ENCODE measurements at places on chromosomes 12 and 14. TPM values are rescaled to one million over a fixed set of nuclear protein-coding genes. Genes with fewer than 3 reads are reported as not detected.

The NXPH4 gene
- total RNA-seq = 3.4 TPM

- DNase-seq = no peak
Observed at GRCh38 chr14:34369648-34370030, 92.4 kb downstream of the SPTSSA start.

DNA sequence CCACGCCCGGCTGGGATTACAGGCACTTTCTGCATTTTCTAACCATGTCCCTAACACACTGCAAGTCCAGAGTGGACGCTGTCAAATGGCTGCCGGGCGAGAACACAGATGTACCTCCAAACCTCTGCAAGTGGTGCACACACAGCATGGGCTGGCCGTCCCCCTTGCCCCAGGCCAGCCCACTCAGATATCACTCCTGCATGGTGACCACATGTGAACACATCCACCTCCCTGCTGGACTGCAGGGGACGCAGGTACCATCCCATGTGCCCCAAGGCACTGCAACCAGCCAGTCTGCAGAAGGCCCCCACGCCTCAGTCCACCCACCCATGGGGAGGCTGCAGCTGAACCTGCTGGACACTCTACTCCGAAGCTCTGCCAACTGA, 14.0 kb downstream of the BRF1 start:
- no peak for DNase-seq

- DNase-seq = no peak
Observed at GRCh38 chr14:54487771-54488170, 1.0 kb downstream of the GMFB start.

GRCh38 chr14:102513899-102514772, 4.6 kb upstream of the ANKRD9 start:
- DNase-seq = no peak

GRCh38 chr12:80847575-80847974, 90.2 kb downstream of the LIN7A start:
- no peak for DNase-seq

The KRT86 gene
- not detected for total RNA-seq

All from activated B cell treated with CpG ODN at 0.5 μM for 24 hours (primary cell).